ENCODE measurements at places on chromosomes 16 and 17.
A peak's percentile ranks its signal among the peaks of the same experiment; 100 is the strongest.

GRCh38 chr17:10224582-10225195, 26.3 kb upstream of the GAS7 start:
- no peak for DNase-seq

GRCh38 chr17:30429155-30429554, 48.1 kb upstream of the GOSR1 start:
- no peak for DNase-seq

GRCh38 chr16:53999841-54000240, 286.7 kb downstream of the IRX3 start:
- no peak for DNase-seq

DNA sequence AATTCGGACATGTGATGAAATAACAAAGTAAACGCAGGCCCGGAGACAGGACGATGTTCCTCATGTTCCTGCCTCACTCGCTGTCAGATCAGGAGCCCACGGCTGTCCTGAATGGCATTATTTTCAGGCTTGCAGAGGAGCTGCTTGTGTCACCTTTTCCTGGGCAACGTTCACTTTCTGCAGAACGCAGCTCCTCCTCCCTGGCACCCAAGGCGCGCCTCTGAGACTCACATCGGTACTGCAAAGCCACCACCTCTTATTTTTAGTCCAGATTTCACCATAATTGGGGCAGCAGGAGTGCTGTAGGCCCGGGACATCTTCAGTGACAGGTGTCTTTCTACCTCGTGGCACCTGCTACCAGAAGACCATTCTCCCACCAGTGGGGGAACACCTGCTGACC, 8.0 kb upstream of the C16orf96 start:
- DNase-seq: no peak

GRCh38 chr16:81601601-81602255, 157.1 kb downstream of the CMIP start:
- no peak for DNase-seq

GRCh38 chr17:81154961-81155360, 10.3 kb upstream of the PVALEF start:
- no peak for DNase-seq

DNA sequence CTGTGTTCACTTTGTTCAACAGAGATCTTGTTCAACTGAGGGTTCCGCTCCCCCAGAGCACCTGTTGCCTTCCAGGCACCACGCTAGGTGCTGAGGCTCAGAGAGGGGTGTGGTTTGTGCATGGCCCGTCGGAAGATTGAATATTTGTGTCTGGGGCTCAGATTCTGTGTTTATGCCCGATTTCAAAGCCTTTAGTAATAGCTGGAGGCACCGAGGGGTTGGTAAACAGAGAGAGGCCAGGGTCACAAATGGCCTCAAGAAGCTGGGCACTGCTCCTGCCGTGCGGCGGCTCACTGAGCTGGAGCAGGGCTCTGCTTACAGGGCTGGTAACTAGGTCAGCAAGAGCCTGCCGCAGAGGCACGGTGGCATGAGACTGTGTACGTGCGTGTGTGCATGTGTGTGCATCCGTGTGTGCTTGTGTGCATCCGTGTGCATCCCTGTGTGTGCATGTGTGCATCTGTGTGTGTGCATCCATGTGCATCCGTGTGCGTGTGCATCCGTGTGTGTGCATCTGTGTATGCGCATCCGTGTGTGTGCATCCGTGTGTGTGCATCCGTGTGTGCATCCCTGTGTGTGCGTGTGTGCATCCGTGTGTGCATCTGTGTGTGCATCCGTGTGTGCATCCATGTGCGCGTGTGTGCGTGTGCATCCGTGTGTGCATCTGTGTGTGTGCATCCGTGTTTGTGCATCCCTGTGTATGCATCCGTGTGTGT, 5.4 kb downstream of the ITGAE start:
- DNase-seq: no peak

DNA sequence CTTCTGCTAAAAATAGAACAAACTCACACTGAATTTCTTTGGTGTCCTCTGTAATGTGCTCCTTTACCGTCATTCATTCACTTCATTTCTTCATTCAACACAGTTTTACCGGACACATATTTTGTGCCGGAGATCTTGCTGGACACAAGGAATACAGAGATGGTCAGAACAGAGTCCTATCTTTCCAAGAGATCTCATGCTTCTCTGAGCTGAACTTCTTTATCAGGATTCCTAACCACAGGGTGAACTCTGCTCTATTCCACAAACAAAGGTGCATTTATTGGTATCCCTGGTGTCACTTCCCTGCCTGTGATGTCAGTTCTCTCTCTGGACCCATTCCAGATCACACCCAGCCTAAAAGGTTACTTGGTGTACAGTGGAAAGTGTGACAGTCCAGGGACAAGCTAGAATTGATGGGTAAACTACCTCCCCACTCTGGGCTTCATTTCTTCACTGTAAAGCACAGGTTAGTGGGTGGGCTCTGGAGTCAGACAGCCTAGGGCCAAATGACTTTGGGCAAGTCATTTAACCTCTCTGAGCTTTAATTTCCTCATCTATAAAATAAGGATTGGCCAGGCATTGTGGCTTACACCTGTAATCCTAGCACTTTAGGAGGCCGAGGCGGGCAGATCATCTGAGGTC, 4.2 kb downstream of the IFI35 start:
- DNase-seq: peak; percentile 87

- no peak for DNase-seq
Measured at GRCh38 chr16:86405319-86405718, 105.0 kb upstream of the FOXF1 start.

DNA sequence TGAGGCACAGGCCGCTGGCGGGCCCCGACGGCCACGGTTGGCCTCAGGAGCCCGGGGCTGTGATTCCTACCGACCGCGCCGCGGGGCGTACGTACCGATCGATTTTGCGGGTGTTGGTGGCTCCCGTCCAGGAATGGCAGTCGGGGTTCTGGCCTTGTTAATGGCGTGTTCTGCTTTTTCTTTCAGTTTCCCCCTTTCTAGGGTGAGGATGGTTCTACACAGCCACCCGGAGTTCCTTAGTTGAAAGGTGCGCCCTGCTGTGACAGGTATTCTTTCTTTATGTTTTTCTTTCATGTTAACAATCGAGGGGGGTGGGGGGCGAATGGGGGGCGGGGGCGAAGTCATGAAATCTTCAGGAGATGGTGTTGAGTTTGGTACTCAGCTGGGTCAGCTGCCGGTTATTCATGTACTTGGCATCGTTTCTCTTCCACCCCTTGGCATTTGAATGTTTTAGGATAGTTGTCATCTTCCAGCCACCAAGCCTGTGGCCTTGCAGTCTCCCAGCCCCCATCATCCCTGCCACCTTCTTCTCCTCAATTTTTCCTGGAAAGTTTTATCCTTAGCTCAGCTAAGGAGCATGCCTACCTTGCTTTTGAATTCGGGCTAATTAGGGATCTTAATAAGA, 802 bp downstream of the CYLD start:
- DNase-seq: no peak

DNA sequence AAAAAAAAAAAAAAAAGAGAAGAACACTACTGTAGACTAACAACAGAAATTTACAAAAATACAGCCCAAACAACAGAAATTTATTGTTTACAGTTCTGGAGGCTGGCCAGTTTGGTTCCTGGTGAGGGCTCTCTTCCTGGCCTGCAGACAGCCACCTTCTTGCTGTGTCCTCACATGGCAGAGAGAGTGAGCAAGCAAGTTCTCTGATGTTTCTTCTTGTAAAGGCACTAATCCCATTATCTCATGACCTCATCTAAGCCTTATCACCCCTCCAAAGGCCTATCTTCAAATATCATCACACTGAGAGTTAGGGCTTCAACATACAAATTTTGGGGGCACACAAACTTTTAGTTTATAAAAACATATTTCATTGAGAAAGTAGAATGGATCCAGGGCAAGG, 7.3 kb downstream of the ARSG start:
- DNase-seq: no peak

GRCh38 chr17:6387858-6388257, 47.1 kb downstream of the AIPL1 start:
- no peak for DNase-seq

- DNase-seq: no peak
Measured at GRCh38 chr17:5610956-5611355, 26.6 kb upstream of the NLRP1 start.

DNA sequence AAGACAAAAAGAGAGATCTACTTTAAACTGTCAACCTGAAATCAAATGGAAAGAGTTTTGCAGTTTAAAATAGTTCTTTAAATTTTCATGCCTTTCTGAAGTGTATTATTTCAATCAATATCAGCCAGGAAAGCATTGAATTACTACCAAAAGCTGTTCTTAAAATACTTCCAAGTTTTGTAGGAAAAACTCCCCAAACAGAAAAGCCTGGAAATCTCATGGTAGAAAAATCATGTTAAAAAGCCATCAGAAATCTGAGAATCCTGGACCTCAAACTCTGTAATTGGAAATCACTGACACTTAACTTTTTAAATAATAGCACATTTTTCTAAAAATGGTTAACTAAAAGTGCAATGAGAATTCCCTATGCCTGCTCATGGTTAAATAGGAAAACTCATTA, 63.3 kb upstream of the CNTNAP4 start:
- DNase-seq: no peak

DNA sequence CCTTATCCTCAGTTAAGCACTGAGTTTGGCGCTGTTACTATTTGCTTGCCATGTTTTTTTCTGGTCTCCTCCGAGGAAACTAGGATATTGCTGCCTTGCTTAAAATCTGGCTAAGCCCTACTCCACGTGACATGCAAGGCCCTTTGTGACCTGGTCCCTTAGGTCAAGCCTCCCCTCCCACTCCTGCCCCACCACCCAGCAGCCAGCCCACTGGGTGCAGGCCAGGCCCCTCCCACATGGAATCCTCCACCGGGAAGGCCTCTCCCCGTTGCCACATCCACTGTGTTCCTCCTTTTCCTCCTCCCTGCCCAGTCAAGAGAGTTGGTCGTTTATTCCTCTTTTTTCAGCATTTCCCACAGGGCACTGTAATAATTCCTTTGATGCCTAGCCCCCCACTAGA, 16.2 kb downstream of the PSMD3 start:
- no peak for DNase-seq

DNA sequence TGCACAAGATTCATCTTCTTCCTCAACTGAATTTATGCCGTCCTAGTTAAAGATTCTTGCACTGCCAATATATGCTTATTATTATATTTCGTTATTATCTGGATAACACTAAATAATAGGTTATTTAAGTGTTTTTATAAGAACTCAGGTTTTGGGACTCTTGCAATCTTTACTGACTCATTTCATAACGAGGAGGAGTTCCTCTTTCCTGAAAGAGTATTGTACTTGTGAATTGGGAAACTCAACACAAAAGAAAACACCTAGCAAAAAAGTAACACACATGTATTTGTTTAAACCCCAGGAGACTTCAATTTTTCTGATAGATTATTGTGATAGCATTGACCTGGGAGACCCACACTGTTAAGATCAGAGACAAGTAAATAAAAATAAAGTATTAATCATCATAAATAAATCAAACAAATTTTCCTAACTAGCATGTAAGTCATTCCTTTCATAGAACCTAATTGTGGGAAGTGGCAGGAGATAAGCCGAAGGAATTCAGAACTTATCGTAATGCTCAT, 505.8 kb downstream of the KCNJ2 start:
- no peak for DNase-seq

- DNase-seq: no peak
Measured at GRCh38 chr16:85454171-85454872, 158.8 kb upstream of the GSE1 start.

GRCh38 chr17:49793309-49793708, 4.8 kb downstream of the KAT7 start:
- no peak for DNase-seq

DNA sequence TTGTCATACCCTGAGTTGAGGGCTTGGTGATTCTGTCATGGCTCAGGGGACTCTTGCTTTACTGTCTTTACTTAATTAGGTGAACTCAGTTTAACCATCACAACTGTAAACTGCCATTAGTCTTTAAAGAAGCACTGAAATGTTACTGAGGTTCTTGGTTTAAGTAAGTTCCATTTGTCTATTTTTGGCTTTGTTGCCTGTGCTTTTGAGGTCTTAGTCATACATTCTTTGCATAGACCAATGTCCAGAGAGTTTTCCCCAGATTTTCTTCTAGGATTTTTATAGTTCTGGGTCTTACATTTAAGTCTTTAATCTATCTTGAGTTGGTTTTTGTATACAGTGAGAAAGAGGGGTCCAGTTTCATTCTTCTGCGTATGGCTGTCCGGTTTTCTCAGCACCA, 137.5 kb downstream of the SOCS1 start:
- no peak for DNase-seq

DNA sequence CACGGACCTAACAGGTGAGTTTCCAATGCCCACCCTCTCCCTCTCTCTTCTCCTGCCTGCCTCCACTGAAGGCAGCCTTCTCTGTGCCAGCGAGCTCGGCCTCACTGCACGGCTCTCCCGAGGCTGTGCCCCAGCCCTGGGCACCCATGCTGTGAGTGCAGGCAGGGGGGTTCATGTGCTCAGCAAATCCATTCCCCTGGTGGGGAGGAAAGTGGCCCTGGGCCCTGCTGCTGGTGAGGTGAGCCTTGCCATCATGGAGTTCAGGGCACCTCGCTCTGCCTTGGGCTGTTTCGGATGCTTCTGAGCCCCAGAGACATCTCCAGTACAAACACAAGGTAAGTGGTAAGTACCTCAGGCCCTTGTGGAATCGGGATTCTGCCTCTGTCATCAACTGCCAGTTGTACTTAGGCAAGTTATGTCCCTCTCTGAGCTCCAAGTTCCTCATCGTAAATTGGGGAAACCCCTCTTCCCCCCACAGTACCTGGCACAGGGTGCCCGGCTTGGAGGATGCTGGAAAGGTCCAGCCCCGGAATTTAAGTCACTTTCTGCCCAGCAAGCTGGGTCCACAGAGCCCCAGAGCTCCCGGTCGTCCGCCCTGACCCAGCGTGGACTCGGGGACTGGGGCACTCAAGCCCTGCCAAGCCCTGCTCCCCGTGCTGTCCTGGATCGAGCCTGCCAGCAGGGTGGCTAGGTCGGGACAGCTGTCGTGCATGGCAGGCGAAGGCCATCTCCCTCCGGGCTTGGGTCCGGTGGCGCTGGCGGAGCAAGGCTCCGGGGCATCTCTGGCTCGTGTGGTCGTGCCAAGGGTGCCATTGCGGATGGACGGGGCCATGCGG, 684 bp upstream of the NUDT16L1 start:
- DNase-seq: no peak

DNA sequence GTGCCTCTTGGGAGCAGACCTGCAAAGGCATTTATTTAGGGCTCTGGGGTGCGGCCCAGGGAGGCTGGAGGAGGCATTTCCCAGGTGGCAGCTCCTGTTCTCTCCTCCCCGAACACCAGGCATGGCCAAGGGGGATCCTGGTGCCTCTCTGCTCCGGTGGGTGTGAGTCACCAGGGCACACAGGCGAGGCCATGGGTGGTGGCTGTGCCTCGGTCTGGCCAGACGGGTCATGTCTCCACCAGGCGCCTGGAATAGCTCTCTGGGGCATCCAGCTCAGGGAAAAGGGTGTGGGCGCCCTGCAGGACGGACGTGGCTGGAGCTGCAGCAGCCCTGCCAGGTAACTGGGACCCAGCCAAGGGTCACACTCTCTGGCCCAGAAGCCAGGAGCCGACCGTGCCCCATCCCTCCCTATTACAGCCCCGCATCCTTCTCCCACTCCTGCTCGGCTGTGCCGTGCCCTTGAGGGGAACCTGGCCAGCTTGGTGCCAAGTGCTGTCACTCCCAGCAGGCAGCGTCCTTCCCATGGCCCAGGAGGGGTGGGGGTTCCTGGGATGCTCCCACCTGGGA, 25.8 kb downstream of the SOX8 start:
- DNase-seq: peak; percentile 18

All from LoVo (cell line).